ENCODE measurements at places on chromosomes 2 and 18. TPM values are rescaled to one million over a fixed set of nuclear protein-coding genes. Genes with fewer than 3 reads are reported as not detected.

Gene NOL4
- not detected for total RNA-seq

Gene CDH20
- total RNA-seq: not detected

Gene HOXD13
- total RNA-seq: 3.8 TPM

Gene DSC1
- not detected for total RNA-seq

Gene CFAP221
- total RNA-seq: not detected

Gene GALNT13
- 0.11 TPM for total RNA-seq

Gene NPHP1
- total RNA-seq: 2.0 TPM

Gene RRM2
- total RNA-seq: 23.5 TPM

Gene RESP18
- total RNA-seq: not detected

Gene UGT1A3
- not detected for total RNA-seq

Gene NCKAP5
- 0.65 TPM for total RNA-seq

Gene NR4A2
- total RNA-seq: 1.1 TPM

Gene GREB1
- not detected for total RNA-seq

Gene PDE11A
- total RNA-seq: 0.86 TPM

Gene CXCR4
- total RNA-seq: not detected

Data from GM23248 (cell line).